NCI-H69 (cell line): ENCODE measurements at places on chromosomes 5 and 9.

DNA sequence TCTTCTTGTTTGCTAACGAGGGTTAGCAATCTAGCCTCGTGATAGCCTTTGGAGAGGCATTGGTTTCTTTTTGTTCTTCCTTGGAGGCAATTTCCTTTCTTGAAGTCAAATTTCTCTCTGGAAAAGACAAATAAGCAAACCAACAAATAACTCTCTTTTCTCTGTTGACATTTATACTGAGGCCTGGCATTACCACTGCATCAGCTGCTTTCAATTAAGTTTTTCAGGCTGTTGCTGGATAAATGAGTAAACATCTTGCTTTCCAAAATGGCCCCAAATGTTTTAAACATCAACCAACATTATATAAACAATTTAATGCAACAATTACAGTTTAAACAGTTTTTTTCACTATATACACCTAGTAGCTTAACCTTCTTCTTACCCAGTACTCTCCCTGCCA is 264.4 kb downstream of the HTR1A start:
- peak; percentile 11 for DNase-seq

- DNase-seq: peak; percentile 82
These were observed 21.3 kb downstream of the TRMO start for GRCh38 chr9:97900738-97901565.

- DNase-seq: peak; percentile 99
These were observed 79.6 kb downstream of the PHAX start for GRCh38 chr5:126680191-126680817.

DNA sequence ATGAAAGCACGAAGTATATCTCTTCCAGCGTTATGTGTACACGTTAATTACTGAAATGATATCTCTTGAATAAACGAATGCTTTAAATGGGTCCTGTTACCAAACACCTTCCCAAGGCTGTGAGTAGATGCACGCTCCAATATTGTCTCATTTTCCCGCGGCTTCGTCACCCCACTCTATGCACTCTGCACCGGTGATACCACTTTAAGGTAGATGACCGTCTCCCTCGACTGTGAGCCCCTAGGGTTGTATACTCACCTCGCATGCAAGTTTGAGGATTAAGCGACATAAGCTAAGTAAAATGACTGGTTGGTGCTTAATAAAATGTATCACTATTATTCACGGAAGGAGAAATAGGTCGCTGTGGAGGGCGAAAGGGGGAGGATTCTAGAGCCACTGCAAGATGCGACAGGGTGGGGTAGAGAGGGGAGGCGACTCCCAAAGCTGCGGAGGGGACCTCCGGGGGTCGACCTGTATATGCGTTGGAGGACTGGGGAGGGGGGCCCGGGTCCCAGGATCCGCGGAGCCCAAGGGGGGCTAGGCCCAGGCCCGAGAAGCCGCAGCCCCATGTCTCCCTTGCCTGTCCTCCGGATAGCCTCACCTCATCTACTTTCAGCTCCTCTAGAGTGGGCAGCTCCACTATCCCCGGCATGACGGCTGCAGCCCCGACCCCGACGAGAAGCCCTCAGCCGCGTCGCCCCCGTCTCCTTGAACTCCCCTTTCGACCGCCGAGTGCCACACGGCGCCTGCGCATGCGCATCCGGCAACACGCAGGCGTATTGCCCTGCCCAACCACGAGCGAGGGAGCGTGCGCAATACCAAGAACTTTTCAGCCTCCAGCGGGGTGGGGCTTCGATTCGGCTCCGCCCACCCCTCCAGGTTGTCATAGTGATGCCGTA is at the start of the genes MORN5 and NDUFA8:
MORN5 (plus strand) TSS at position 883 of the 899 bp plus-strand sequence. CDS start 65 bp downstream, outside the sequence.
NDUFA8 (minus strand) TSS at position 754 of the 899 bp plus-strand sequence; CDS start at position 652, 102 bp downstream.
- peak; percentile 98 for DNase-seq

DNA sequence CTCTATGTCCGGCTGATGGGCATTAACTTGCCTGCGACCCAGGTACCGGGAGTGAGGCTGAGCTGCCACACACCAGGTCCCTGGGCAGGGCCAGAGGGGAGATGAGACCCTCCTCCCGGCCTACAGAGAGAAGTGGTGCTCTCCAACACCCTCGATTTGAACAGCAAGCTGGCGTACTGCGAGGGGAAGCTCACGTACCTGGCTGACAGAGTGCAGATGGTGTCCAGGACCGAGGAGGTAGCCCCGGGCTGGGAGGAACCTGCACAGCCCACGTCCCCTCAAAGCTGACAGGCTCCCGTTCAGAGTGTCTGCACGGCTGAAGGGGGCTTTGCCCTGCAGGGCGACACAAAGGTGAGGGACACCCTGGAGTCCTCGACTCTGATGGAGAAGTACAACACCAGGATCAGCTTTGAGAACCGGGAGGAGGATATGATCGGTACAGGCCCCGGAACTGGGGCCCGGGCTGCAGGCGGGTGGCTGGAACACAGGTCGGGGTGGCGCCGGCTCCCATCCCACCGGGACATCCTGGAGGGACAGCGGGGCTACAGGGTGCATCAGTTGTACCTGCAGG is 1.0 kb upstream of the RABL6 start:
- DNase-seq: no peak

DNA sequence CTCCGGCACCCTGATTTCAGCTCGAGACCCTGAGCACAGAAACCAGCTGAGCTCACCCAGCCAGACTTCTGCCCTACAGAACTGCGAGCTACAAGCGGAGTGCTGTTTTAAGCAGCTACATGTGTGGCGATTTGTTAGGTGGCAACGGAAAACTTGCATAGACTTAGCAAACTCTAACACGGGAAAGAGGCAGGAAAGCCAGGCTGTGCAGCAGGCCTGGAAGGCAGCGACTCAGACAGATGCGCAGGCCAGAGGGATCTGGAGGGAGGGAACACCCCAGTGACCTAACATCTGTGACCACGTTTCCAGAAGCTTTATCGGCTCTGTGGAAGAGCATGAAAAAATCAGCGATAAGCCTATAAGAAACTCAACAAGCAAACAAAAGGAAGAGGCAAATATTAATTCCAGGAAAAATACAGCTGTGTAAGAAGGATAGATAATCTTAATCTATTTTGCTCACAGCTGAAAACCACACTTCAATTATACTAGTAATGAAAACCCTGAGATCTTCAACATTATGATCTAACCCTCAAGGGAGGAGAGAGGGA is 11.0 kb downstream of the UBAC1 start:
- peak; percentile 20 for DNase-seq

DNA sequence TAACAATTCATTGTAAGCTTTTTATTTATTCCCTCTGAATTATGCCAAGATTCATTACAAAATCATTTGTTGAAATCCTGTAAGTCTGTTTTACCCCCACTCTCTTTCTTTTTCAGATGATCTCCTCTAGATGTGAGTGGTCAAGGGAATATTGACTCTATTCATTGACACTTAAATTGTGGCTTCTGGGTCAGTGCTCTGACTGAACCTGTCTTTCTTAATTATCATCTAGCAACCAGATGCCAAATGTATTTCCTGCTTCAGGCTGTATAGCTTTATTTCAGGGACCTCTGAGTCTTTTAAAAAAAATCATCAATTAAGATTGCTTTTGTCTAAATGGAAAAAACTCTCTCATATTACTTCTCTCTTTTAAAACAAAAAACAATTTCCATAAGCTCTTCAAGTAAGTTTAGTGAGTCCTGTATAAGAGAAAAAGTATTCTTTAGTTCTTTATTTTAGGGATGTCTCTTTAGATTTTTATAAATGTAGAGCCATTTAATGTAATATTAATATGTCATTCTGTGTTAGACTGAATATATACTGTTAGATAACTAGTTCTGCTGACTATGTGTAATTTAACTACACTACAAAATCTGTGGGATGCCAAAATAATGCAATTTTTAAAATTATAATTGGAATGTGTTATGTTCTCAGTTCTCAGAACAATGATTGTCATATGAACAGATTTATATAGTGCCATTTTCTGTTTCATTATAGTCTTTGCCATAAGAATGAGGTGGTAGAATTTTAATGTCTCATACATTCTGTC is 645.8 kb upstream of the EDIL3 start:
- peak; percentile 86 for DNase-seq

- no peak for DNase-seq
These were observed 57.9 kb upstream of the RICTOR start for GRCh38 chr5:39132128-39132447.

- no peak for DNase-seq
These were observed 123.3 kb upstream of the DPYSL3 start for GRCh38 chr5:147633173-147633572.

DNA sequence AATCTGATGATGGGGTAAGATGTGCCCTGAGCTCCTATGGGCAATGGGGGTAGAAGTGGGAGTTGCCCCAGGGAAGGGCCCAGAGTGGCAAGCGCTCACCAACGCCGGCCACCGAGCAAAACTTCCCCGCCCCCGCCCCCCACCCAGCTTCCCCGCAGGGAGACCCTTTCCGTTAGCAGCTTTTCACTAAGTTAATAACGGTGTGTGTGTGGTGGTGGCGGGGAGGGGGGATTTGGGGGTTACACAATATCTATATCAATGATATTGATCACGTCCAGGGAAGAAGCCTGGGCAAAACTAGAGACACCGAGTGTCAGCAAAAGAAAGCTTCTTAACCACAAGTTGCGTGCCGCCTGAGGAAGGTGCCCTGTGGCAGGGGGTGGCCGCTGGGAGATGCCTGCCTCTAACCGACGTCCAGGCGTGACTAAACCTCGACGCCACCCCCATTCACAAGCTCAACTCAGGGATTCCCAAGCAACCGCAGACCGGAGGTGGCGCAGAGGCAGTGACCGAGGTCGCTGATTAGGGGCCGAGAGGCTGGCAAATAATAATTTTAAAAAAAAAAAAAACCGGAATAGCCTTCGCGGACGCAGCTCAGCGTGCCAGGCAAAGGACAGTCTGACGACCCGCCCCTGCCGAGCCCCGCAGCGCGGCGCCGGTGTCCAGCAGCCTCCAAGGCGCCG is 222.6 kb downstream of the MEF2C start:
- DNase-seq: no peak

DNA sequence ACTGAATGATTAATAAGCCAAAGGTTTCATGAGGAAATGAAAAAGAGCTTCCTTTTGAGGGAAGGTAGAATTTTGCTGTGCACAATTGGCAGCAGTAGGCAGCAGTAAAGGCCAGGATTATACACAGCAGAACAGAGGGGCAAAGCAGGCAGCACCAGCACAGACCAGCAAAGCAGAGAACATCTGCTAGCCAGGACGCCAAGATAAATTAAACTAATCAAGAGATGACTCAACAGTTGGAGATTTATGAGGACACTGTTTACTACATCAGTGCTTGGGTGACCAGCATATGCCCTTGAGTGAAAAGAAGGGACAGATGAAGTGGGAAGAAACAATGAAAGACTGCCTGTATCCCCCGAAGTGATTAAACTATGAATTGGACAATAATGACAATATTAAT is 871.4 kb upstream of the CDH10 start:
- peak; percentile 77 for DNase-seq

DNA sequence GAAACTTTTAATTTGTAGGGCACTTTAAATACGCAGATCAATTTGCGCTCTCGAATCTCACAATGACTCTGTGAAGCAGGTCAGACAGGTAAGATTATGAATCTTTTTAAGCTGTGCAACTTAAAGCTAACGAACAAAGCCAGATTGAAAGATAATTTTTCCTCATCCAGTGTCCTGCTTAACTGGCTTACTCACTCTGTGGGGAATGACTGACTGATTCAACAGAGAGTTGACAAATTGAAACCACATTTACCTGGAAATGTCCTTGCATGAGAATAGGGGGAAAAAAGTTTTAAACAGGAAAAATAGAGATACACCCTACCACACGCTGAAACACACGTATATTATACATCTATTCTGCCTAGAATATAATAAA is 187.9 kb downstream of the MAN2A1 start:
- DNase-seq: no peak

- DNase-seq: no peak
These were observed 120.3 kb upstream of the SPATA31C2 start for GRCh38 chr9:88258601-88259000.
